CD4-positive, CD25-positive, alpha-beta regulatory T cell (primary cell): ENCODE measurements at places on chromosomes 12 and 14. TPM values are rescaled to one million over a fixed set of nuclear protein-coding genes. Genes with fewer than 3 reads are reported as not detected.

GRCh38 chr12:47819896-47820630 is at the start of gene HDAC7:
Gene HDAC7 (minus strand): TSS chr12:47819903. CDS start chr12:47819785, 118 bp downstream.
- peak within 1 kb of the TSS; percentile 81 for H3K4me3 ChIP-seq
- H3K4me1 ChIP-seq, result peaks cover 69% of the 10 kb centered on the region
- no peaks in the 10 kb centered on the region for H3K27me3 ChIP-seq
- no peaks in the 10 kb centered on the region for H3K36me3 ChIP-seq

- no peak overlapping the region for H3K4me3 ChIP-seq
- H3K27me3 ChIP-seq, result no peaks in the 10 kb centered on the region
- no peaks in the 10 kb centered on the region for H3K4me1 ChIP-seq
- DNase-seq, result no peak
- H3K27ac ChIP-seq, result no peak overlapping the region
These were observed 1007.4 kb upstream of the NOVA1 start for GRCh38 chr14:27605282-27605681.

DNA sequence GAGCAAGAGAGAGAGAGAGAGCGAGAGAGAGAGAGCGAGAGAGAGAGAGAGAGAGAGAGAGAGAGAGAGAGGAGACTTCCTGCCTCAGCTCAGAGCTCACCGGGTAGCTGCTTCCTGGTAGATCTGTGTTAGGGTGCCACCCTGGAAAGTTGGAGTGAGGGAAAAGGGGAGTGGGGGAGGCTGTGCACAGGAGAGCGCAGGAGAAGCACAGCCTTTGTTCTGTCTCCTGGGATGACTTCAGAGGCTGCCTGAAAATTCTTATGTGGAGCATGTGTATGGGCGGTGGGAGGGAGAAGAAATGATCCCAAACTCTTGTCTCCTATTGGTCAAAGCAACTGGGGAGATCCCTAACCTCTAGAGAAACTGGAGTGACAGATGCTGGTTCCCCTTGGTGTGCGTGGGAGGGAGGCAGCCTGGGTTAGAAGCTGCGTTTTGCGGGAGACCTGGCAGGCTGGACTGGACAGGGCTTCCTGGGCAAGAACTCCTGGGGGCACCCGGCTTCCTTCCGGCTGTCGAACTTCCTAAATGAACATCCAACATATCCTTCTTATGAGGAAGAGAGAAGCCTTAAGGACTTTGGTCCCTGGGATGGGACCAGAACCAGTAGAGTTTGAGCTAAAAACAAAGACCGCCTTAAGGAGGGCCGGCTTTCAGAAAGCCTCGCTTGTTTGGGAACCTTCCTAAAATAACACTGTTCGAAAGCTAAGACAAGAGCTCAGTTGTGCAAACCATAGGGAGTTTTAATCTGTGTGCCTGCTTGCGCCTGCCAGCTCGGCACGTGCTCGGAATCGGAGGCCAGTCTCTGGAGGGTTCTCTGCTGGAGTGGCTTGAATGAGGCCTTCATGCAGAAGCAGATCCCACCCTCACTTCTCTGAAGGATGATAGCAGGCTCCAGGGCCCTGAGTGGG is 30.4 kb upstream of the BEGAIN start:
- peak; percentile 41 for DNase-seq
- no peaks in the 10 kb centered on the region for H3K27me3 ChIP-seq
- peaks cover 14% of the 10 kb centered on the region for H3K4me1 ChIP-seq
- H3K27ac ChIP-seq, result no peak overlapping the region

- no peak for DNase-seq
- H3K4me1 ChIP-seq, result no peaks in the 10 kb centered on the region
- H3K27me3 ChIP-seq, result no peaks in the 10 kb centered on the region
- no peak overlapping the region for H3K27ac ChIP-seq
- no peaks in the 10 kb centered on the region for H3K36me3 ChIP-seq
- H3K4me3 ChIP-seq, result no peak overlapping the region
These were observed 105.8 kb downstream of the BMP4 start for GRCh38 chr14:53850714-53851296.

GRCh38 chr12:7989827-7990491 is 42.6 kb upstream of the FOXJ2 start:
- peak overlapping the region; percentile 52 for H3K27ac ChIP-seq
- H3K27me3 ChIP-seq, result no peaks in the 10 kb centered on the region
- H3K4me1 ChIP-seq, result peaks cover 33% of the 10 kb centered on the region
- H3K36me3 ChIP-seq, result no peaks in the 10 kb centered on the region

DNA sequence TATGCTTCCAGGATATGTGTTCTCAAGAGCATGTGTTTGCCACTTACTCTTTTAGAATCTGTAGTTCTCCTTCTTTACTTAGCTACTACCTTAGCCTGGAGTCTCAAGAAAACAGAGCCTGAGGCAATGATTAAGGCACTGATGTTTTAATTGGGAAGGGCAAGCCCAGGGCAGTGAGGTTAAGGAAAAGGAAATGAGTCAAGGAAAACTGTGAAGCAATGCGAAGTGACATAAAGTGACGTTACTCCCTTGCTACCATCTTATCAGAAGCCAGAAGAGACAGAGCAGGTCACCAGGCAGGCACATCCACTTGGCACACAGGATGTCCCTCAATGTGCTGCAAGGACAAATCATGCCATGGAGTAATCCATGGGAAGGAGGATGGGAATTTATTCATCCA is 11.3 kb upstream of the EML5 start:
- H3K27me3 ChIP-seq, result peaks cover 6% of the 10 kb centered on the region
- no peak for DNase-seq
- H3K36me3 ChIP-seq, result no peaks in the 10 kb centered on the region
- no peak overlapping the region for H3K4me3 ChIP-seq

DNA sequence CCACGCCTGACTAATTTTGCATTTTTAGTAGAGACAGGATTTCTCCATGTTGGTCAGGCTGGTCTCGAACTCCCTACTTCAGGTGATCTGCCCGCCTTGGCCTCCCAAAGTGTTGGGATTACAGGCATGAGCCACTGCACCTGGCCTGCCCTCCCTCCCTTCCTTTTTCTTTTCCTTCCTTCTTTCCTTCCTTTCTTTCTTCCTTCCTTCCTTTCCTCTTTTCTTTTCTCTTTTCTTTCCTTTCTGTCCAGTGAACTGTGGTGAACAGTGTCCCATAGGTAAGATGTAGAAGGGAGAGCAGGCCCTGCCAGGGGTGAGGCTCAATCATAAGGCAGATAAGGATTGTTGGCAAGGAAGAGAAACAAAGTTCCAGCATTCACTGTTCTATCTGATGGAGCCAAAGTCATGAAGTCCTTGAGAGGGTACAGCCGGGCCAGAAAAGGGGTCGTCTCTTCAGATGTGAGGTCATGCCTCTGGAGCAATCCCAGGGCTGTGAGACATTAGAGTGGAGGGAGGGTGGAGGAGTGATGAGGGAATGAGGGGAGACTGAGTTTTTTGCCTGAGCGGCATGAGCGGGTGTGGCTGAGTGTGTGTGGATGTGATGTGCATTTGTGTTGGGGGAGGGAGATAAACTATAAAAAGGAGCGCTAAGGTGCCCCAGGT is 4.2 kb upstream of the MLF2 start:
- DNase-seq, result no peak
- H3K27me3 ChIP-seq, result no peaks in the 10 kb centered on the region
- no peak overlapping the region for H3K4me3 ChIP-seq
- H3K36me3 ChIP-seq, result no peaks in the 10 kb centered on the region
- peaks cover 15% of the 10 kb centered on the region for H3K4me1 ChIP-seq

DNA sequence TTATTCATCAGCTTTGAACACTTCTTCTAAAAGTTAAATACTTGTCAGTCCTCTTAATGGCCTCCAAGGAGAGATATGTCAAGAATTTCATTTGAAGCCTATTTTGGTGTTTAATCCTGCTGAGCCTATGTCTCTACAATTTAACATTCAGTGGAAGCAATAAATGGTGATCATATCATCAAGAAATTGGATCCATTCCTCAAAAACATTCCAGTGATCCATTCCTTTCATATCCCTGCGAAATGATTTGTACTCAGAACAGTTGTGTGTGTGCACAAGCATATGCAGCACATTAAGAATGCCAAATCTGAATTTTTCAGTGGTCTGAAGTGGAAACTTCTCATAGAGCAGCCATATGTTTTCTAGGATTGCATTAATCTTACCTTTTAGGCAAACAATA is 373.7 kb upstream of the SYT1 start:
- no peaks in the 10 kb centered on the region for H3K27me3 ChIP-seq
- no peak overlapping the region for H3K27ac ChIP-seq
- DNase-seq, result no peak
- no peak overlapping the region for H3K4me3 ChIP-seq
- H3K36me3 ChIP-seq, result no peaks in the 10 kb centered on the region

DNA sequence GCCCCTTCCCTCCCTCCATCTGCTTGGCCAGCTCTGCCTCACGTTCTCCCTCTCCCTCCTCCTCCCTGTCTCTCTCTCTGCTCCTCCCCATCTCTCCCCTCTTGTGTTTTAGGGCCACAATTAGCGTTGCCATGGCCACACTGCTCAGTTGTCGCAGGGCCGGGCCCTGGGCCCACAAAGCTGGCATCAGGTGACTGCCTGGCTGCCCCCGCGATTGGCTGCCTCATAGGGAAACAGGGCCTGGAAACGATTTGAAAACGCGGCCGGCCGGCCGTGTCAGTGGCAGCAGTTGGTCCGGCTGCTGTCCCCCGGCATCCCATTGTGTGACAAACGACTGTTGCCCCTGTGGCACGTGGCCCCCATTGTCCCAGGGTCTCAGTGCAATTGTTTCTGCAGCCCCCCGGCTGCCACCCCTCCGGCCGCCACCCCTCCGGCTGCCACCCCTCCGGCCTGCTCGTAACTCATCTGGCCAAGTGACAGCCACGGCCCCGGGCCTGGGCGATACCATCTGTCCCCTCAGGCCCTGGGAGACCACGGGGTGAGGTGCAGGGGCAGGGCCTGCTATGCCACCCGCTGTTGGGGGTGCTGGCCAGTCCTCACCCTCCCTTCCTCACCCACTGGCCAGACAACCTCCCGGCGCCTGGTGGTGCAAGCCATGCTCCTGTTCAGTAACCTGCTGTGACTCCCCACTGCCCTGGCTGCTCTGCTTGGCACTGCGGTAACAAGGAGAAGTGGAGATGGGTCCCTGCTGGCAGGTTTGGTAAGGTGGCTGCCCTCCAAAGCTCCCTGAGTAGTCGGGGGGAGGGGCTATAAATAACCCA is 17.4 kb downstream of the FOXN4 start:
- H3K4me1 ChIP-seq, result no peaks in the 10 kb centered on the region
- H3K4me3 ChIP-seq, result no peak overlapping the region
- no peak overlapping the region for H3K27ac ChIP-seq
- no peaks in the 10 kb centered on the region for H3K36me3 ChIP-seq

DNA sequence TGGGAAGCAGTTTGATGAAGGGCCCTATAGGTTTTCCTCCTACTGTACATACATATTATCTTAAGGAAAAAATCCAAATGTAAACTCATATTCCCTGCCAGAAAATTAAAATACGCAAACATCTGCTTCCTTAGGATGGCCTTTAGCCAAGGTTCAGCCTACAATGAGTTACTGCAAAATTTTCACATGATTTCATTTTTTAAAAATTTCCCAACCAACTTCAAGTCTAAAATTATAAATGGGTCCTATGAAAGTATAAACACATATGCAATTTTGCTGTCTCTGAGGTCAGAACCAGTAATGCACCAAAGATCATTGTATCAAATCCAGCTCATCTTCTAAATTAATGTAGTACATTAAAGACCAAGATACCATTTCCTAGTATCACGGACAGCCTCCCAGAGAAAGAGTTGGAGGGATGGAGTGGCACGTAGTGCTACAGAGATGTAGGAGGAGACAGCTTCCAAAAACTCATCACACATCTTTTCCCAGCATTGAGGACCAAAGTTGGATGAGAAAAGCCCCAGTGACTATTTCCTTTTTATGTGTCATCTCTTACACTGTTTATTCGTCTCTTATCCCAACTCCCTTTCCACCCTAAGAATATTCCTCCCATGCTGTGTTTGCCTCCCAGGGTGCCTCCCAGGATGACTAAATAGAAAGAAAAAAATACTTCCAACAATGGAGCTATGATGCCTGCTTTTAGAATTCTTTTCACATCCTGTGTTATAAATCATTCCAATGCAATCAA is 92.3 kb upstream of the SLCO1C1 start:
- no peak for DNase-seq
- no peaks in the 10 kb centered on the region for H3K4me1 ChIP-seq
- no peak overlapping the region for H3K27ac ChIP-seq
- no peaks in the 10 kb centered on the region for H3K36me3 ChIP-seq

- no peak overlapping the region for H3K27ac ChIP-seq
- no peaks in the 10 kb centered on the region for H3K4me1 ChIP-seq
- peaks cover 2% of the 10 kb centered on the region for H3K27me3 ChIP-seq
- H3K36me3 ChIP-seq, result no peaks in the 10 kb centered on the region
- no peak overlapping the region for H3K4me3 ChIP-seq
These were observed 299.6 kb downstream of the EMP1 start for GRCh38 chr12:13496111-13496510.

GRCh38 chr14:85881935-85882334 is 352.0 kb downstream of the FLRT2 start:
- H3K4me1 ChIP-seq, result no peaks in the 10 kb centered on the region
- no peak for DNase-seq
- no peaks in the 10 kb centered on the region for H3K36me3 ChIP-seq
- H3K27me3 ChIP-seq, result no peaks in the 10 kb centered on the region
- no peak overlapping the region for H3K4me3 ChIP-seq
- H3K27ac ChIP-seq, result no peak overlapping the region

DNA sequence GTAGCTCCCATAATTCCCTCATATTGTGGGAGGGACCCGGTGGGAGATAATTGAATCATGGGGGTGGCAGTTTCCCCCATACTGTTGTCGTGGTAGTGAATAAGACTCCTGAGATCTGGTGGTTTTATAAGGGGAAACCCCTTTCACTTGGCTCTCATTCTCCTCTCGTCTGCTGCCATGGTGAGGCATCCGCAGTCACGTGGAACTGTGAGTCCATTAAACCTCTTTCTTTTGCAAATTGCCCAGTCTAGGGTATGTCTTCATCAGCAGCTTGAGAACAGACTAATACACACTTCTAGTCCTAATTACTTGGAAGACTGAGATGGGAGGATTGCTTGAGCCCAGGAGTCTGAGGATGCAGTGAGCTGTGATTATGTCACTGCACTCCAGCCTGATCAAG is 64.4 kb downstream of the TMX1 start:
- H3K4me1 ChIP-seq, result no peaks in the 10 kb centered on the region
- DNase-seq, result peak; percentile 55
- H3K36me3 ChIP-seq, result no peaks in the 10 kb centered on the region
- no peak overlapping the region for H3K27ac ChIP-seq
- H3K27me3 ChIP-seq, result no peaks in the 10 kb centered on the region

DNA sequence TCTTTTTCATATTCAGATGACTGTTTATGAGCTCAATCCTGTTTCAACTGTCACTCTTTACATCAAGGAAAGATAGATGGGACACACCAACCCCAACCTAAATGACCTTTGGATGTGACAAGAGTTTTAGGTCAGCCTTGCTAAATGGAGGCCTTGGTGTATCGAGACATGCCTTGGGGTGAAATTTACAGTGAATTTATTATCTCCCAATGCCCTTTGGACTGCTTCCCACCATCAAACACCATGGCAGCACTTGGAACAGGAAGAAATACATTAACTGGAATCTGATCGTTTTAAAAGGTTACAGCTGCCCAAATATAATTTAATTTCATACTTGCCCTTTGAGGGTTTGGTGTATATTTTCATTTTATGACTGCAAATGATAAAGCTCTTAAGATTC is 327.6 kb downstream of the SOX5 start:
- no peak for DNase-seq
- no peaks in the 10 kb centered on the region for H3K4me1 ChIP-seq
- no peak overlapping the region for H3K4me3 ChIP-seq
- H3K27me3 ChIP-seq, result no peaks in the 10 kb centered on the region

GRCh38 chr12:57220770-57221168 is 4.2 kb downstream of the NXPH4 start:
- DNase-seq, result no peak
- no peak overlapping the region for H3K27ac ChIP-seq
- peaks cover 38% of the 10 kb centered on the region for H3K27me3 ChIP-seq

DLK1 gene
- not detected for polyA plus RNA-seq

SSTR1 gene
- polyA plus RNA-seq, result not detected

MYH7 gene
- not detected for polyA plus RNA-seq
